Mesenteric fat pad (tissue), 1 donor: ENCODE measurements at places on chromosomes 3 and 15. TPM values are rescaled to one million over a fixed set of nuclear protein-coding genes. Genes with fewer than 3 reads are reported as not detected.

DNA sequence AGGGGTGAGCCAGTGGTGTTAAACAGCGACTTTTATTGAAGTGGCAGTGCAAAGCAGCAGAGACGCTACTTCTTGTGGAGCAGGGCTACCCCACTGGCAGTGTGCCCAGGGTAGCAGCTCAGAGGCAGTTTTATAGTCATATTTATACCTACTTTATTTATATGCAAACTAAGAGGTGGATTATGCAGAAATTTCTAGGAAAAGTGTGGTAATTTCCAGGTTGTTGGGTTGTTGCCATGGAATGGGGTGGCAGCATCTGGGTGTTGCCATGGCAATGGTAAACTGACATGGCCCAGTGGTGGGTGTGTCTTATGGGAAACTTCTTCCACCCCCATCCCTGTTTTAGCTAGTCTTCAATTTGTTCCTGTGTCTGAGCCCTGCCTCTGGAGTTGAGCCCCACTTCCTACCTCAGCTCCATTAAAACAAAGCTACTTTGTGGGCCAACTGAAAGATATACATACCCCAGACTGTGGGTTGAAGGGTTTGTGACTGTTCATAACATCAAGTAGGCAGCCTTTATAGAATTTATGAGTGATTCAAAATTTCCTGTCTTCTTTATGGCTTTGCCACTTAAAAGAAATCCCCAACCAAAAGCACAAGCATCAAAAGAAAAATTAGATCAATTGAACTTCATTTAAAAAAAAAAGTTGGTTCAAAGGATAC, 60.3 kb downstream of the EBLN2 start:
- DNase-seq, result no peak

DNA sequence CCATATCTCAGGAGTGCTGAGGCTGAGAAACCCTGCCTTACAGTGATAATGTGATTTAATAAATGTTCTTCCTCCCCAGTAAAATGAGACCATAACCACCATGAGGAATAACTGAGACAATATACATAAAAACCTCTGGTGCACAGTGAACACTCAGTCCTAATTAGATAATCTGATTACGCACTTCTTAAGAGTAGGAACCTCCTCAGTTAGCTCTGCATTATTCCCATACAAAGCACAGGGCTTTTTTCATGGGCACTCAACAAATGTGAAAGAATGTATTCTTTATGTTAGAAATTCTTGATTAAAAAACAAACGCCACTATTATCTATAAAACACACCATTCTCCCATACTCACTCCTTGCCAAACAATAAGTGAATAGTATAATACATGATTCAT, 97.0 kb downstream of the TNIK start:
- DNase-seq, result no peak

DNA sequence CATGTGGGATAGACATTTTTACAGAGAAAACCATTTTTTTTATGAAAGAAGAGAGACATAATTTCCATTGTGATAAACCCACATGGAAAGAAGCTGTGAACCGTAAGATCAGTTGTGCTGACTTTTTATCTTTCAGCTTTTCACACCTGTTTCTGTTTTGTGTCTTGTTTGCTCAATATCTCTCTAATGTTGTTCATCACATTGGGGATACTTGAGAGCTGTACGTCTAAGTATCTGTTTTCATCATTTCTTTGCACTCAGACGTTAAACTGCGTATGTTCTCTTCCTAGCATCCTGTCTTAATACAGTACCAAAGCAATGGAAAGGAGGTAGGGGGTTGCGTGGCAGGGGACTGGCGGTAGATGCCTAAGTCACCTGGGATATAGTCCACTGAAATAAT, 449.0 kb downstream of the NAALADL2 start:
- no peak for DNase-seq

DNA sequence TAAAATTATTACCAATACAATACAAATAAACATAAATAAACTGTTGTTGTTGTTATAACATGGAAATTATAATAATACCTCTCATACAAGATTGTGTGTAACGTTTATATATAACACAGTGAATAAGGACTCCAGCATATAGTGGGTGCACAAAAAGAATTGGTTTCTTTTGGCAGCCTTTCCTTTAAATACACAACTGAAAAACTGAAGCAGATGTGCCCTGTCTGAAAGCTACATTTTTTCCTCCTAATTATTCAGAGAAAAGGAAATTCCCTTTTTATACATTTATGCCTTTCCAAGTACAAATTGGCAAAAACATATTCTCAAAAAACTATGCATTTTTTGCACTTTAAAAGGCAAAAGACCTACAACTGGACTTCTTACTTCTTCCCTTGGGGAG, 928.9 kb upstream of the NR2F2 start:
- no peak for DNase-seq

GRCh38 chr3:115792206-115792955, 169.1 kb downstream of the GAP43 start:
- no peak for DNase-seq

- DNase-seq, result peak; percentile 81
These were observed 28.0 kb upstream of the SLCO2A1 start for GRCh38 chr3:134057654-134058110.

DNA sequence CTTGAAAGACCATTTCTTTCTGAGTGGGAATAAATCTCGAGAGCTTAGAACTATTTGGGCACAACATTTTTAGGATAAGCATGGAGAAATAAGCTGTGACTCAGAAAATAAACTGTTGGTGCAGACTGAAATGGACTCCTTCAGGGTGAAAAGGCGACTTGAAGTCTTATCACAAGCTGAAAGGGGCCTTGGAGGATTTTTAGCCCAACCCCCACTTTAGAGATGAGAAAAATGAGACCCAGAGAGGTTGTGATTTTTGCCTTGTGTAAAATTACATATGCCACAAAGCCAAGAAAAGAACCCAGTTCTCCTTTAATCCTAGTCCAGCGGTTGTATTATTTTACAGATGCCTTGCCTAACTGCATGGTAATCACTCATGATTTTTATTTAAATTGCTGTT, 1.5 kb downstream of the ATP1B3 start:
- no peak for DNase-seq

DNA sequence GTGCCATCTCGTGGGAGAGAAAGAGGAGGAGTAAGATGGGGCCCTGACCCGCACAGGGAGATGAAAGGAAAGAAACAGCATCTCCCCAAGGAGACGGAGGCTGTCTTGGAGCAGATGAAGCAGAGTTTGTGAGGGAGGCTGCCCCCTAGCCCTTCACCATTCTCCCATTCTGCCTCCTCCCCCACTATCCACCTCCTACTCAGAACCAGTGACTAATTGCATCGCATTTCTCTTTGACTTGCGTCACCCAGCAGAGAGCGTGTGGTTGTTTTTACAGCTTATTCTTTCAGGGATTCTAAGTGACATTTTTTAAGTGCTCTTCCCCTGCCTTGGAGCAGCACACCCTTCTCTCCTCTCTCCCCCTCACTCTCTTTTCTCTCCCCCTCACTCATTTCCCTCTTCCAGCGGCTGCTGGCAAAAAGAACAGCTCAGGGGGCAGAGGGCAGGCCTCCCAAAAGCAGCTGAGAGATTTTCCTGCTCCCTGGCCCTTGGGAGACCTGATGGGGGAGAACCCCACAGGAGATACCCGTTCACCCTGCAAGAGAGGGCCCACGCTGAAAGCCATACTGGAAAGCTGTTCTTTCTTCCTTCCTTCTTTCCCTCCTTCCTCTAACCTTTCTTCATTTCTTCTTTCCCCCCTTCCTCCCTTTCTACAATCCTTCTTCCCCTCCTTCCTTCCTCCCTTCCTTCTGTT, 91.8 kb downstream of the MRPL46 start:
- no peak for DNase-seq

DNA sequence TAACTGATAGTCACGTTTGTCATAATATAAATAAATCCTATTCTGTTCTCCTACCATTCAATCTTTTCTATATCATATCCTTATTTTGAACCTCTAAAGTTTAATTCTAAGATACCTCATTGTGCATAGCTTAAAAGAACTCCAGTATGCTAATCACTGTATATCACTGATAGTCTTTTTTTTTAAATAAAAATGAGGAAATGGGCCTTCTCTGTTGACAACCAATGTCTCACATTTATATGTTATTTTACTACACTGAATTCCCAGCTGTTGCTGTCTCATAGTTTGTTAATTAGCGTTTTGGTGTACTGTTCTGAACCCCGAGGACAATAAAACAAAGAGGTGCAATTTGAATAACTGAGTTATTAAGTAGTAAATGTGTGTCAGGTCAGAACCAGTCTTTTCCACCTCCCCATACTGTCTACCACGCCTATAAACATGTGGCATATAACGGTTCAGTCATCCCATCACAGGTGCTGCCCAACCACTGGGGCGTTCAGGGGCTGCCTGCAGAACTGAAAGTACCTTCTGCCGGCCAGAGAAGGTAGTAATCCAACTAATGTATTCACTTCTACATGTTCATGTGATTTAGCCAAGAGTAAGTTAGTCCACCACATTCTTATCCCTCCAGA, 14.9 kb downstream of the CBLB start:
- DNase-seq, result no peak

DNA sequence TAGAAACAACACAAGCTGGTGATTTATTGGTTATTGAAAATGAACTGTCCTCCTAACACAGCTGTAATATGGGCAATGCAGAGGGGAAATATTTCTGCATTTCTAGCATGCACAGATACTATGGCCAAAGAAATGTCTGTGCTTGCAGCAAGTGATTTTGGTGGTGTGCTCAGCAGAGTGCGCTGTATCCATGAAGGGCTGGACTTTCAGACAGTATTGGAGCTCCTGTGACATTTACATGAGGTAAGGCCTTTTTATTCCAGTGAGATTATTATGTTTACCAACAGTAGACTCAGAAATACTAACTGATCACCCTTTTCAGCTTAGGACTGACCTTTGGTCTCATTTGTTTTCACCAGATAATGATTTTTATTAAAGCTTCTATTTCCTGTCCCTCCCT, 1302.6 kb upstream of the EPHA6 start:
- DNase-seq, result no peak

- no peak for DNase-seq
These were observed 5.3 kb downstream of the EIF4A2 start for GRCh38 chr3:186788482-186789370.

DNA sequence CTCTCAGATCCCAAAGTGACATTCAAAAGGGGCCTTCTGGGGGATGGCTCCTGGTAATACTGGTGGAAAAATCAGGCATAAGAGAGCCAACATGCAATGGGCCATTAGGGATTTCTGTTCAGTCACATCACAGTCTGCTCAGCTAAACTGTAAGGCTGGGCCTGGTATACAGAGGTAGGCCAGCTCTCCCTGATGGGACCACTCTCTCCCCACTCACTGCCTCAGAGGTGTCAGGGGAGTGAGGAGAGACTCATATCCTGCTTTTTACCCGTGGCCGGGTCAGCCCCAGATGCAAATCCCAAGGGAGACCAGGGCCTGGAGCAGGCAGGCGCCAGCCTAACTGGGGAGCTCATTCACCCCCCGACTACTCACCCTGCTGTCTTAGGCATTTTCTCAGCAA, 48.1 kb upstream of the TPM1 start:
- DNase-seq, result no peak

Gene UNC13C
- not detected for total RNA-seq

Gene DGKG
- total RNA-seq, result 1.7 TPM

Gene DUOXA1
- total RNA-seq, result 1.8 TPM

Gene TICRR
- total RNA-seq, result not detected

Gene RBP2
- 5.3 TPM for total RNA-seq

Gene MLH1
- total RNA-seq, result 25.0 TPM
